ENCODE measurements at places on chromosomes 13 and 19. TPM values are rescaled to one million over a fixed set of nuclear protein-coding genes. Genes with fewer than 3 reads are reported as not detected.
A peak's percentile ranks its signal among the peaks of the same experiment; 100 is the strongest.

GADD45GIP1 gene
- 14.1 TPM for total RNA-seq

C19orf81 gene
- not detected for total RNA-seq

PCSK4 gene
- total RNA-seq = 1.7 TPM

DNA sequence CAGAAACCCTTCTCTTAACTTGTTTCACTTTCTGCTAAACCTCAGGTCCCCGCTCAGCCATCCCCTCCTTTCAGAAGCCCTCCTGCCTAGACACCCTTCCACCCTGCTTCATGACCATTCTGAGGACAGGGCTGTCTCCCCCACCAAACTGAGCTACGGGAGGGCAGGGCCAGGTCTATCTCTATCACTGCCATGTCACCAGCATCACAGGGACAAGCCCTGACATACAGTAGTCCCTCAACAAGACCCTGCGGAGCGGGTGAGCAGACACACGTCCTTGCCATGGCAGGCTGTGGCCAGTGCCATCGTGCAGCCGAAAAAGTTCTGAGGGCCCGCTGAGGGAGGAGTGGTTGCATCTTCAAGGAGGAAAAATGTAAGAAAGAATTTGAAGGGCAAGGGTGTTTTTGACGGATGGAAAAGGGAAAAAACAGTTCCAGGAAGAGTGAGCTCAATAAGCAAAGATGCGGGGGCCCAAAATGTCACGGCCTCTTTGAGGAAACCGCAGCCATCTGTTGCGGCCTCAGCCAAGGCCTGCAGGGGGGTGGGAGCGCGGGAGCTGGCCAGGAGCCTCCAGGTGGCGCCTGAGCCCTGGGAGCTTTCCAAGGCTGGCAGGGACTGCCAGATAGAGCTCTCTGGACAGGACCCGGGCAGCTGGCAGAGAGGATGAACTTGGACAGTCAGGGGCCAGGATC, 8.1 kb downstream of the PTGIR start:
- H3K27me3 ChIP-seq = no peaks in the 10 kb centered on the region
- peaks cover 63% of the 10 kb centered on the region for H3K4me1 ChIP-seq
- no peaks in the 10 kb centered on the region for H3K36me3 ChIP-seq

DNA sequence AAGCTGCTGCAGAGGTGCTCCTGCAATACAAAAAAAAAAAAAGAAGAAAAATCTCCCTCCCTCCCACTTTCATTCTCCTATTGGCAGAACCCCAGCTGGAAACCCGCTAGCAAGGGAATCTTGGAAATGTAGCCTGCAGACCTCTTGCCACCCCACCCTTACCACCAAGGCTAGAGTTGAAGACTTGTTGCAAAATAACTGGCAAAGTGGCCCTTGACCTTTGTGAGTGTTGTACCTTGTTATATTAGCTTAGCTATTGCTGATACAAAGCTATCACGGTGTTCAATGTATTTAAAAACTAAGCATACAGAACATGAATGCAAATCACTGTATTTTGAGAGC, 57.5 kb upstream of the KCTD4 start:
- H3K27ac ChIP-seq = no peak overlapping the region
- H3K4me3 ChIP-seq = no peak overlapping the region

GRCh38 chr19:8148410-8149260, 757 bp downstream of the FBN3 start:
- H3K27me3 ChIP-seq = peaks cover 10% of the 10 kb centered on the region
- H3K36me3 ChIP-seq = no peaks in the 10 kb centered on the region
- H3K27ac ChIP-seq = no peak overlapping the region
- peak overlapping the region; percentile 26 for H3K4me3 ChIP-seq
- peaks cover 16% of the 10 kb centered on the region for H3K4me1 ChIP-seq

- H3K4me3 ChIP-seq = no peak overlapping the region
- no peak overlapping the region for H3K27ac ChIP-seq
- H3K36me3 ChIP-seq = no peaks in the 10 kb centered on the region
- no peak for DNase-seq
- no peaks in the 10 kb centered on the region for H3K4me1 ChIP-seq
Observed at GRCh38 chr13:23212671-23213070, 31.9 kb downstream of the SGCG start.

- H3K4me3 ChIP-seq = no peak overlapping the region
- H3K27me3 ChIP-seq = no peaks in the 10 kb centered on the region
- no peaks in the 10 kb centered on the region for H3K4me1 ChIP-seq
Observed at GRCh38 chr19:6947745-6948144, 60.4 kb downstream of the ADGRE1 start.

- H3K36me3 ChIP-seq = no peaks in the 10 kb centered on the region
- H3K4me1 ChIP-seq = no peaks in the 10 kb centered on the region
- H3K27ac ChIP-seq = no peak overlapping the region
Observed at GRCh38 chr19:31119951-31120690, 229.1 kb downstream of the TSHZ3 start.
